LoVo (cell line): ENCODE measurements at places on chromosomes 6 and 20.
A peak's percentile ranks its signal among the peaks of the same experiment; 100 is the strongest.

- DNase-seq: no peak
These were observed 155.8 kb upstream of the AFDN start for GRCh38 chr6:167670938-167671338.

DNA sequence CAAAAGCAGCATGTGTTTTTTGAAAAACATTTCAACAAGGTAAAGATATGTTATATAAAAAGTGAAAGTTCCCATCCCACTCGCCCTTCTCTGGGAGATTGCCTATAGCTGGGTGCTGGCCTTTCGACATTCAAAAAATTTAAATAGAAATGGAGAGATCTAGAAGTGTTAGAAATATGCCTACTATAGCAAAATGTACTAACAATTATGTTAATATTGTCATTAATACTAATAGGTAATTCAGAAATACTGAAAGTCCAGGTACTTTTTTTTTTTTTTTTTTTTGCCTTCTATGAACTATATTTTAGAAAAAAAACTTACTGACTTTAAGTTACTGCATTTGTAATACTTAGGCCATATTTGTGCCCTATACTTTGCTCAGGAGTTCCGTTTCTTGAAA, 87.1 kb downstream of the SESN1 start:
- no peak for DNase-seq

DNA sequence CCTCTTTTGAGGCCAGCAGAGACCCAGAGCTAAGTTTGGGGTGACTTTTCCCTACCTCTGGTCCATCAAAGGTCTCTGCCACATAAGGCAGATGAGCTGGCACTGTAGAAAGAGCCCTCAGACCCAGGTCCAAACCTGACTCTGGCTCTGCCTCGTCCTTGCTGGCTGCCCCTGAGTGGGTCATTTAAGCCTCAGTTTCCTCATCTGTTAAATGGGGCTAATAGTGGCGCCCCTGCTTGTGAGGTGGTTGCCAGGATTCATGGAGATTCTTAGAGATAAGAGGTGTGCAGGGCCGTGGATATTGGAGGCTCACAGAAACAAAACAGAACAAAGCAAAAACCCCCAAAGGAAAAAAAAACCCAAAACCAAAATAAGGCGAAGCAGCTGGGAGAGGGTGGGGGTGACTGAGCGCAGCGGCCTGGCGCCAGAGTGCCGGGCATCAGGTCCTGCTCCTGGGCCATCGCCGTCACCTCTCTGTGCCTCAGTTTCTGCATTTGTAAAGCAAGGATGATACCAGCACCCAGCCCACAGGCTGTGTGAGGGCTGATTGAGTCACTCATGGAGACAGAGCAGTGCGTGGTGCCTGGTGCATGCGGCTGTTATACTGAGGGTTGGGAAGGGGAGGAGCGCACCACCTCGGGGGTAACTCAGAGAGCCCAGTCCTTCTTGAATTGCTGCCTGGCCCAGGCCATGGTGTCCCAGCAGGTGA, 133.8 kb upstream of the PTPN1 start:
- DNase-seq: no peak

DNA sequence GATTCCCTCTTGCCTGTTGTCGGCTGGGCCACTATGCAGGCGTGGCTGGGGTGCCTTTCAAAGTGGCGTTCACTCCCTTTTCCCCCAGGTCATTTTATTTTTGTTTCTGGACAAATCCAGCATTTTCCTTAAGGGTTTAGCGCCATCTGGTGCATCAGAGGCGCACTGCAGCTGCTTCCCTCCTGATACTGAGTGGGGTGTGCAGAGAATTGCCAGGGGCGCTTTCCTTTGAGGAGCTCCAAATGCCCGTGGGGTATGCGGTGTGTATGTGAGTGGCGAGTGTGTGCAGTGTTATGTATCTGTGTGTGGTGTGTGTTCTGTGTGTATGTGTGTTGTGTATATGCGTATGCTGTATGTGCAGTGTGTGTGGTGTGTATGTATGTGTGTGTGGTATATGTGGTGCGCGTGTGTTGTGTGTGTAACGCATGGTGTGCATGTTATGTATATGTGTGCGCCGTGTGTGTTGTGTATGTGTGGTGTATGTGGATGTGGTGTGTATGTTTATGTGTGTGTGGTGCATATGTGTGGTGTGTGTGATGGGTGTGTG, 100.1 kb upstream of the AGPAT4 start:
- DNase-seq: peak; percentile 44

DNA sequence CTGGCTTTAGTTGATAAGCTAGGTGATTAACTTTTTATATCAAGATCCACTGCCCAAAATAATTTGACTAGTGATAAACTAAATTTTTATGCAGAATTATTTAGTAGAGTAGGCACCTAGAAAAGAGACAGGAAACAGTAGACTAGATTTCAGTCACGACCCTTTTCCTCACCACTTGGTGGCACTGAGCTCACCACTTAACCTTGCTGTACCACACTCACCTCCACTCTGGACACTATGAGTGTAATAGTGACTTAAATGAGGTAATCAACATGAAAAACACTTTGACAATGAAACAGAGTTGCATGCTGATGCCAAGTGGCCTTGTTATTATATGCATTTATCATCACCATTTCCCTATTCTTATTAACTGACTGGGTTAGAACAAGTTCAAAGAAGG, 730.4 kb downstream of the KIF16B start:
- no peak for DNase-seq

- DNase-seq: no peak
These were observed 3.1 kb upstream of the ULBP2 start for GRCh38 chr6:149938571-149939355.

DNA sequence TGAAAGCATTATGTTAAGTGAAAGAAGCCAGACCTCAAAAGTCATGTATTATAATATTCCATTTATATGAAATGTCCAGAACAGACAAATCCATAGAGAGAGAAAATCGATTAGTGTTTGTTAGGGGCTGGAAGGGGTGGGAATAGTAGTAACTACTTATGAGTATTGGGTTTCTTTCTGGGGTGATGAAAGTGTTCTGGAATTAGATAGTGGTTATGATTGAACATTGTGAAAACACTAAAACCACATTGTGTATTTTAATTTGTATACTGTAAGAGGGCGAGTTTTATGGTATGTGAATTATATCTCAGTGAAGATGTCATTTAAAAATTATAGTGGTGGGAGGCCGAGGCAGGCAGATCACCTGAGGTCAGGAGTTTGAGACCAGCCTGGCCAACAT, 52.0 kb upstream of the KIF13A start:
- DNase-seq: no peak

- DNase-seq: no peak
These were observed 56.8 kb upstream of the EEF1A1 start for GRCh38 chr6:73577676-73578075.

DNA sequence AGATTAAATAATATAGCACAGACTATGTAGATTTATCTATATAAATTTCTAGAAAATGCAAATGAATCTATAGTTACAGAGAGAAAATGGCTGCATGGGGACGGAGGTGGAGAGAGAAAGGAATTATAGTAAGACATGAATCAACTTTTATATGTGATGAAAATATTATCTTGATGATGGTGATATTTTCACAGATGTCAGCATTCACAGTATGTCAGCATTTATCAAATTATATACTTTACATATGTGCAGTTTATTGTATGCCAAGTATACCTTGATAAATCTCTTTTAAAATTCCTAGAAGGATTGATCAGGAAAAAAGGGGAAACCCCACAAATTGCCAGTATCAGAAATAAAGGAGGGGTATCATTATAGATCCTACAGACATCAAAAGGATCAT, 44.6 kb downstream of the NPEPL1 start:
- DNase-seq: no peak

DNA sequence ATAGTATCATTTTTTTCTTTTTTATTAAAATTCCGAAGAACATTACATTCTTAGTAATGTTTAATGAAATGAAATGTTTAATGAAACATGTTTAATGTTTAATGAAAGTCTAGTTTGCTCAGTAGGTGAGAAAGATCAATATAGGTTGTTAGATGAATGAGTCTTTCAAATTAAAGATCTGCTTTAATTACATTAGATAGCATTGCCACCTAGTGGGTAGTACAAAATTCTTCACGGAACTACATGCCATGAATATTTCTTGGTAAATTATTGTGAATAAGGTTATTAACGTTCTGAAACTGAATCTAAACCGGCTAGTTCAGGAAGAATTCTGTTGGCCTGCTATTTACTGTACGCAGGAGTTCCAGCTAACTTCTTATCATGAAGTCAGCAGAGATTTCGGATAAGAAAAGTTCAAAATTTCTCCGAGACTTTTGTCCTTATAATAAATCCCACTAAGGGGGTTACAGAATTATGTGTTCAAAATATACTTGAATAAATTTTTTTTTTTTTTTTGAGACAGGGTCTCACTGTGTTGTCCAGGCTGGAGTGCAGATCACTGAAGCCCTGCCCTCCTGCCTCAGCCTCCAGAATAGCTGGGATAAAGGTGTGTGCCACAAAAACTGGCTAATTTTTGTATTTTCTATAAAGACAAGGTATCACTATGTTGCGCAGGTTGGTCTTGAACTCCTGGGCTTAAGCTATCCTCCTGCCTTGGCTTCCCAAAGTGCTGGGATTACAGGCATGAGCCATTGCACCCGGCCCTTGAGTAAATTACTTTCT, 7.9 kb upstream of the GMNN start:
- DNase-seq: peak; percentile 52

DNA sequence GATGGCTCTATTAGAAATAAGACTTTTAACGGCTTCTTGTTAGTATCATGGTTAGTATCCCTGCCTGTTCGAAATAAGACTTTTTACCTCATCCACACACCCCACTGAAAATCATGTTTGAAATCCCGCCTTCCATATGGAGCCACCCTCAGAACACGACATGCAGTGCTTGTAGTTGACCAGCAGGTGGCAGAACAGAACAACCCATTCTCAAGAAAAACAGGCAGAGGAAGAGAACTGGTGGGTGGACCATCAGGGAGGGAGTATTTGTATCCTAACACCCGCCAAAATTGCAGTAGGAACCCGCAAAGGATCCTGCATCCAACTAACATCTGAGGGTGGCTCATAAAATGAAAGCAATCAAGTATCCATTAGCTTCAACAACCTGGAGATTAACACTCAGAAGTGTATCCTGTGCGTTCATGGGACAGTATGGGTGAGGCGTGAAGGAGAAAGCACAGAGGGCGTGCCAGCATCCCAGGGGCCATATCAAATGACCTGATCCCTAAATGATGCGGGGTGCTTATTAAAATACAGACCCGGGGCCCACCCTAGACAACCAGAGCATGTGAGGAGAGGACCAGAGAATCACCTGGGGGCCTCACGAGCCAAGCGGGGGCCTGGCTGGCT, 89.6 kb upstream of the NHSL1 start:
- peak; percentile 63 for DNase-seq

DNA sequence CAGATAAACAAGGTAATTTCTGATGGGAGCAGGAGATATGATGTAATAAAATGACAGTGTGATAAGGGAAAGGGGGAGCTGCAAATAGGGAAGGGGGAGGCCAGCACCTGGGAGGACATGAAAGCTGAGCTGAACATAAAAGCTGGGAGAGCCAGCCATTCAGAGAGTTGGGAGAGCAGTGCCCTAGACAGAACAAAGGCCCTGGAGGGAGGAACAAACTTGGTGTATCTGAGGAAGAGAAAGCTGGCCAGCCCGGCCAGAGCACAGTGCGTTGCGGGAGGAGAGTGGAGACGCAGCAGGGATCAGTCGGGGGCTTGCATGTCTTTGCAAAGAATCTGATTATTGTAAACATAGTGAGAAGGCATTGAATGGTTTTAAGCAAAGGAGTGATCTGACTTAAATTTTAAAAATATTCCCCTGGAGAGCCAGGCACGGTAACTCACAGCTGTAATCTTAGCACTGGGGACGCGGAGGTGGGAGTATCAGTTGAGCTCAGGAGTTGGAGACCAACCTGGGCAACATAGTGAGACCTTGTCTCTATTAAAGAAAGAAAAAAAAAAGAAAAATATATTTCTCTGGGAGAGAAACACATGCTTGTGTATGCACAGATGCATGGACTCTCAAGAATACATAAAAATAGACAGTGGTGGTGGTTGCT, 318.2 kb downstream of the ZFAND3 start:
- no peak for DNase-seq

- peak; percentile 53 for DNase-seq
These were observed 134.4 kb downstream of the ARHGAP18 start for GRCh38 chr6:129575378-129576118.

GRCh38 chr6:125791151-125791819, 525 bp downstream of the NCOA7 start:
- DNase-seq: peak; percentile 51

GRCh38 chr20:10270630-10271029, 52.0 kb downstream of the SNAP25 start:
- no peak for DNase-seq

GRCh38 chr20:50450881-50451752, 59.1 kb upstream of the PTPN1 start:
- DNase-seq: no peak

DNA sequence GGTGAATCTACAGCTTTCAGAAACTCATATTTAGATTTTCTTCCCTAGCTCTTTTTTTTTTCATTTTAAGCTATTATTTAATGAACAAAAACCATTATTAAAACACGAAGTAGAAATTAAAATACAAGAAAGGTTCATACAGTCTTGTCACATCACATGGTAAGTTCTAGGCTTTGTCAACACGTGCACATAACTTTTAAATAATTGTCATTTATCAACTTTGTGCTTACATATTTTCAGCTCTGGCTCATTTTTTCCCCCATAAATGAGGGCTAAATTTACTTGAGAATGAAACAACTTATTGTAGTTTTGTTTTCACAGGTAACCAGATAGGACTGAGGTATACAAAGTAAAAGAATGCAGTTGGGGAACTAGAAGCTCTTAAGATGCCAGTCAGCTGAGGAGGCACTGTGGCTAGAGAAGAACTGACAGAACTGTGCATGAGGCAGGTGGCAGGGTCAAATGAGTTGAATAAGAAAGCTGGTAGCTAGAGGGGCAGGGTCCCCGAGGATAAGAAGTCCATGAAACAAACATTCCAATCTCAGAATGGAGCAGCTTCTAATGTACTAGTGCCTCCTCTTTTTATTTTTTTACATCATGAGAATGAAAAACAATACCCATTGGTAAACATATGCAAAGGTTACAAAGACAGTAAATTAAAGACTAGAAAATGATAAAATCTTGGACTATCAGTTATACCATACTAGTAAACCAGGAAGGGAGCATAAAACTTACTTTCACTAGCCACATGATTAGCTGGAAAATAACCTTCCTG, 141.5 kb downstream of the MYB start:
- no peak for DNase-seq

GRCh38 chr6:82772851-82773717, 292.6 kb downstream of the UBE3D start:
- DNase-seq: no peak

DNA sequence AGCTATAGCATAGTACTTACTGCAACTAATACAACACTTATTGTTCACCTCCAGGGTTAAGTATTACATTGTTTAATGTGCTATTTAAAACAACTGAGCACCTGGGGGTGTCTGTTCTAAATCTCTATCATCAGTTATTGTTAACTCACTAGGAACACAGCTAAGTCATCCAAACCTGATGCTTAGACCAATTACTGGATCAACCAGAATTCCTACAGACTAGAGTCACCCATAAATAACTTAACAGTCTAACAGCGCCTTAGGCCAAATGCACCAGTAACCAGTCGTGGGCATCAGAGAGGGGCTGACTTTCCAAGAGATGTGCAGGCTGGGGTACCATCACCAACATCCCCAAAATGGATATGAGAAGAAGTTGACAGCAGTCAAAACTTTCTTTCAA, 110.7 kb downstream of the ADTRP start:
- no peak for DNase-seq

GRCh38 chr6:80437801-80438200, 331.3 kb downstream of the BCKDHB start:
- no peak for DNase-seq

GRCh38 chr20:8183526-8183925, 51.5 kb downstream of the PLCB1 start:
- no peak for DNase-seq

GRCh38 chr6:32868257-32868788, 14.3 kb downstream of the PSMB9 start:
- peak; percentile 69 for DNase-seq

- peak; percentile 76 for DNase-seq
These were observed 39.6 kb downstream of the TPD52L1 start for GRCh38 chr6:125193208-125193607.
